ENCODE measurements at places on chromosomes 4 and X. TPM values are rescaled to one million over a fixed set of nuclear protein-coding genes. Genes with fewer than 3 reads are reported as not detected.

The ATOH1 gene
- total RNA-seq: 0.19 TPM

DNA sequence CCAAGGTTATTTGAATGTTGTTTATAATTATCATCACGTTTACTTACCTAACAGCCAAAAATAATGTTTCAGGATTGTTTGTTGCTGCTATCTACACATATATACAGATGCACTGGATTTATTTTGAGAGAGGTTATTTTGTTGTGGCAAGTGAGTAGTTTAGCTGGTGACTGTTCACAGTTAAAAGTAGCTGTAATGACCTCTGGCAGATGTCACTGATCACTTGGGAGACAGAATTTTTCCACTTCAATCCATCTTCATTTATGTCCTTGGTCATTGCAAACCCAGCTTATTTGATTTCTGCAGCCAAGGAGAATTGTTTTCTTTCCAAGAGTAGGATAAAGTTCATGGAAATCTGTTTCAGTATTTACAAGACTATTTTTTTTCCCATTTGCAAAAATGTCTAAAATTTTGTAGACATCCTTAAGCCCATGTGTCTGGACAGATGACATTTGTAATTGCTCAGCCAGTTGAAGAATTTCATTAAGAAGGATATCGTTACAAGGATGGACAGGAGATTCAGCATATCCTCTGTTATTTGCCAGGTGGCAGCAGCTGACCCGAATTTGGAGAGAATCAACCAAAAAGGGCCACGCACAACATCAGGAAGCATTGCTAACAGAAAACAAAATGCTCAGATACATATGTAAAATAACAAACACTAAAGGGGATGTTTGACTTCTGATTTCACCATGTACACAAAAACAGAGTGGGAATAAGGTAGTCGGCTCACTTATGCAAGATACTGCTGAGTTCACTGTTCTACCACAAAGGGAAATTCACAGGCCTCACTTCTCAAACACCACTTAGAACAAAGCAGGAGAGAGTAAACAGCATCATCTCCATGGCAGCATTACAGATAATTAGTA lies 64.5 kb downstream of the GPRIN3 start:
- DNase-seq: no peak

The SLIT2 gene
- total RNA-seq: 9.8 TPM

DNA sequence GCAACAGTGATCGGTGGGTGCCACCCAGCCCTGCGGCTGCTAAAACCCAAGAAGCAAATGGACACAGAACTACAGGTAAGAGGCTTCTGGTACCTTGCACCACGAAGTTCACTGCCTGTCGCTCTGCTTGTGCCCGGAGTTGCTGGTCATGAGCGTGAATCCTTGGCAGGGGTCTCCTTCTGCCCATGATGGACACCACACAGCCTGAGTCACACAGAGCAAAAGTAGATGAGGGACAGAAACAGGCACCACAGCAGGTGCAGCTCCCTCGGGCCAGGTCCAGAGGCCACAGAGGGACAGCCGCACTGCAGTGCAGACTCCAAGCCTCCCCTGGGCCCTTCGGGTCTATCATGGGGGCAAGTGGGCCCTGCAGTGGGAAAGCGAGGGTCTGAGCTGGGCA lies 22.4 kb downstream of the NAT8L start:
- DNase-seq: peak; percentile 52

The MAOB gene
- 31.2 TPM for total RNA-seq

GRCh38 chr4:131441004-131441688 lies 1707.9 kb upstream of the PCDH10 start:
- no peak for DNase-seq

- DNase-seq: no peak
Observed at GRCh38 chr4:56416349-56416748, 19.1 kb downstream of the PPAT start.

DNA sequence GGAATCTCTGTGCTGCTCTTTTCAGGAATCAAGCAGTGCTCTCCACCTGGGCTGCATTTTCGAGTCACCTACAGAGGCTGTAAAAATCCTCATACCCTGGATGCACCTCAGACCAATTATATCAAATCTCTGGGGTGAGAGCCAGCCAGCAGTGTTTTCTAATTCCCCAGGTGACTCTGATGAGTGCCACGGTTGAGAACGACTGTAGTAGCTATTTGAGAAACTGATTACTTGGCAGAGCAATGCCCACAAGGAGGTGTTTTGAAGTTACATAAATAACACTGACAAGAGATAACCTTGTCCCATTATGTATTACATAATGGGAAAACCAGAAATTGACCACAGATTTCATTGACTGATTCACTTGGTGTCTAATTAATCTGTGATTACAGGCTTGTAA lies 46.8 kb downstream of the CLCN4 start:
- no peak for DNase-seq

DNA sequence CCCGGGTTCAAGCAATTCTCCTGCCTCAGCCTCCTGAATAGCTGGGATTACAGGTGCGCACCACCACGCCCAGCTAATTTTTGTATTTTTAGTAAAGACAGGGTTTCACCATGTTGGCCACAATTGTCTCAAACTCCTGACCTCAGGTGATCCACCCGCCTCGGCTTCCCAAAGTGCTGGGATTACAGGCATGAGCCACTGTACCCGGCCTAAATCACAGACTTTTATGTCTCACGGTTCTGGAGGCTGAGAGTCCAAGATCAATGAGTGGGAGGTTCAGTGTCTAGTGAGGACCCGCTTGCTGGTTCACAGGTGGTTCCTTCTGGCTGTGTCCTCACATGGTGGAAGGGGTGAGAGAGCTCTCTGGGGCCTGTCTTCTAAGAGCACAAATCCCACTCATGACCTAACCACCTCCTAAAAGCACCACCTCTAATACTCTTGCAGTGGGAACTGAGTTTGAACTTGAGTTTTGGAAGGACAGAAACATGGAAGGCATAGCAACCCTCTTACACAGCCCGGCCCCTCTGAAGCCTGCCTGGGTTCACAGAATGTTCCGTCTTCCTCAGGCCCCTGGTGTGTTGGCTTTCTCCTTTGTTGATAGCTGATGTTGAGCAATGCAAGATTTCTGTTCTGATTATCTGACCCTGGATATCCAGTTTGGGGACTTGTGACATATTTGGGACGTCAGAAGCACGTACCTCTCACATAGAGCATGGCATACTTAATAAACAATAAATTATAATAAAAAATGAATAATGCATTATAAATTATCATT lies 1.9 kb upstream of the AKAP17A start:
- no peak for DNase-seq

DNA sequence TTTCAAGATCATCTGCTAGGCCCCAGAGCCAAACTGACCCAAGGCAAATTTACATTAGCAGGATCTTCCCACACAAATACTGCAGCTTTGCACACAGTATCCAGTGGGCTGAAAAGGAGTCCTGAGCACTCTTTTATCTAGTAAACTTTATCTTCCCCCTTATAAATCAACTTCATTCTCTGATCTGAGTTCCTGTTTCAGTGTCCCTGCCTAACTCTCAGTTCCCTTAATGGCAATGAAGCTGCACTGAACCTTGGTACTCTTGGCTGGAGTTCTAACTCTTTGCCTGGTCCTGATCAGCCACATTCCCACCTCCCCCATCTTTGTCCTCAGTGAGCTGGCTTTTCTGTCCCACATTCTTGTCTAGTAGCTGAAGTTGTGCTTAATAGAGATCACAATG lies 37.4 kb downstream of the EDA2R start:
- no peak for DNase-seq

GRCh38 chrX:47585273-47585672 lies 3.0 kb downstream of the TIMP1 start:
- DNase-seq: no peak

DNA sequence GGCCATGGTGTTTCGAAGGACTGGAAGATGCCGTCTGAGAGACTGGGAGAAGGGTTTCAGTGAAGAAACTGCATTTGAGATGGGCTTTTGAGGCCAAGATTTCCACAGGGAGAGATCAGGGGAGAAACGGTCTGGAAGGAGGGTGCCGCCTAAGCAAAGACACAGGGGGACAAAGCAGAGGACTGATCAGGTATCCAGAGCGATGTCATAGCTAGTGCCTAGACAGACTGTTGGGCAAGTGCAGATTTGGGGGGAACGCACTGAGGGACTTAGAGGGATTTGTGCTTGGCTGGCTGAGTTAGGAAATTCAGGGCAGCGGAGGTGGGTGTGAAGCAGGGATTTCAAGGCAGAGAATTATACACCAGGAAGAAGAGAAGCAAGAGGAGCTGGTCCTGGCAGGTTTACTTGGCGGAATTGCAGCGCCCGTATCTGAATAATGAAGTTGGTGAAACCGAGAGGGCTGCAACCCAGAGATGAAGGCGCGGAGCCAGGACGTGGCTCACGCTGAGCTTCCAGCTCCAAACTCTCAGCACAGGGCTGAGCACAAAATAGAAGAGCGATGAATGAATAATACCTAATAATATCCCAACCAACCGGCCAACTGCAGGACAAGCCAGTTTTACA lies 106.9 kb downstream of the MAML3 start:
- DNase-seq: peak; percentile 78

The RAB40A gene
- total RNA-seq: not detected

GRCh38 chr4:107999932-108000539 lies 10.3 kb downstream of the HADH start:
- DNase-seq: peak; percentile 24

The MTNR1A gene
- not detected for total RNA-seq

The VGLL1 gene
- not detected for total RNA-seq

- DNase-seq: no peak
Observed at GRCh38 chr4:37873386-37873785, 17.5 kb upstream of the TBC1D1 start.

The GLRA3 gene
- total RNA-seq: not detected

DNA sequence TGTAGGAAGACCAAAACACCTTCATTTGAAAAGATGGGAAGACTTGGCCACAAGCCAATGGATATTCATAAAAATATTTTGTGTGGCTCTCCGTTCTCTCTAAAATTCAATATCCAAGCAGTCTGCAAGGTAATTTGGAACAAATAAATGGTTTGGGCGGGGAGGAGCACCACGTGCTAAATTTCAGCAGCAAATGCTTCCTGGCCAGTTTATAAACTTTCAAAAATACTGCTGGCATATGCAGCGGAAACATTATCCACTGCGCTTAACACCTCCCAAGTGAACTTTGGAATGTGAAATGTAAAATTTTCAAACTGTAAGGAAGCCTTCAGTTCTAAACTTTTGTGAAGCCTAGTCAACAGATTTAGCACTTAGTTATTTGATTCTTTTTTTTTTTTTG lies 191.0 kb downstream of the NSUN7 start:
- DNase-seq: no peak

DNA sequence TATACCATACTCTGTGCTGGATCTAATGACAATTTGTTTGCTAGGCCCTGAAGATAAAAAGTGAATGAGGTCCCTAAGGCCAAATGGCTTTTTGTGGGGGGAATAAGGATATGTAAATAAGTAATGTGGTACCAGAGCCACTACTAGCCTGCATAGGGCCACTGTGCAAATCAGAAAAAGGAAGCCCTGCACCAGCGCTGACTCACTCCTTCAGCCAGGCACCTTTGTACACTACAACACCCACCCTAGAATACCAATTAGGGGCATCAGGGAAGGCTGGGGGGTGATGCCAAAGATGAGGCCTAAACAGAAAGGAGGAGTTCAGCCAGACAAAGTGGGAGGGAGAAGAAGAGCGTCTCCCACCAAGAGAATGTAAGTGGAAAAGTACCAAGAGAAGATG lies 122.2 kb downstream of the CAMK2D start:
- no peak for DNase-seq

The TREX2 gene
- 0.18 TPM for total RNA-seq

DNA sequence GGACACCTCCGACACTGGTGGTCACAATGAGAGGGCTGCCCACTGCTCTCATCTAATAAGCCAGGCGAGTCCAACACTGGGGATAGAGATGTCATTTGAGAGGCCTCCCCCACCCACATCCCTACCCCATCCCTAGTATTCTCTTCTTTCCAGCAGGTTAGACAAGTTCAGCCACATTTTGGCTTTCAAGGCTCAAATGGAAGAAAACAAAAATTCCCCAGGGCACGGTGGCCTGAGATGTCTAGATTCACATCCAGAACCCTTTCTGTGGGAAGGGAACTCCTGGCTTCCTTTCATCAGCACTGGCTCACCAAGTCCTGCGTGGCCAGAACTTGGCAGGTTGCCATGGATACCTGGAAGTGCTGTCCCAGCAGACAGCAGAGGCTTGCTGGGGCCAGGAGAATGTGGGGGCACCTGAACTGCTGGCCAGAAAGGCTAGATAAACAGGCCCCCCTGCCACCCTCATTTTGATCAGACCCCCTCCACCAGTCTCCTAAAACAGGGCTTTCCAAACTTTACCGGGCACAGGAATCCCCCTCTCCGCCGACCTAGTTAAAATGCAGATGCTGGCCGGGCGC lies 1.3 kb upstream of the NYX start:
- no peak for DNase-seq

GRCh38 chrX:49001521-49002090 lies 458 bp downstream of the GRIPAP1 start:
- DNase-seq: peak; percentile 14

DNA sequence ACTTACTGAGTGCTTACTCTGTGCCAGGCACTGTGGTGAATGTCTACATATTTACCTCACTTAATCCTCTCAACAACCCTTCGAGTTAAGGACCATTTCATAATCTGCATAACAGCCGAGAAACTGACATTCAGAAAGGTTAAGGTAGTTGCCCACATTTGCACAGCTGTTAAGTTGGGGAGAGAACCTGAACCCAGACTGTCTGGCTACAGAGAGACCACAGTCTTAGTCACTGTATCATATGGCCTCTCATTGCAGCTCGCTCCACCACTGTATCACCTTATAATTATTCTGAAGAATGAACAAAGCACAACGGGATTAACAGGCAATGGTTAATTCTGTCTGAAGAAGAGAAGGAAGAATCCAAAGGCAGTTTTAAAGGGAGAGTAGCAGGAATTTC lies 98.5 kb downstream of the ADGRA3 start:
- no peak for DNase-seq

DNA sequence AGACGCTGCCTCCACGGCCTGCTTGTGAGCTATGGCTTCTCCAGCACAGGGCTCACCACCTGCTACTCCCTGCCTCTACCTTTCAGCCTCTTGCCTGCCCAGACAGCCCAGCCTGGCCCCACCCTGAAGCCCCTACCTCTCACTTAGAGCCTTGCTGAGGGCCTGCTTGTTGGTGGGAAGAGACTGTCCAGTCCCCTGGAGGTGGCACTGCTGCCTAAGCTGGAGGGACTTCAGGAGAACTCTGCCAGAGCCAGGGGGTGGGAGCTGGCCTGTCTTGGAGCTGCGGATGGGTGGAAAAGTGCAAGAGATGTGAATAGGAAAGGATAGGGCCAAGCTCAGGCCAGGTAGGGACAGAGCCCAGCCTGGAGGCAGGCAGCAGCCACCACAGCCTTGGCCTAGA lies 2.7 kb upstream of the ZNF185 start:
- DNase-seq: no peak

GRCh38 chrX:100747703-100748102 lies 15.8 kb upstream of the SYTL4 start:
- DNase-seq: no peak

DNA sequence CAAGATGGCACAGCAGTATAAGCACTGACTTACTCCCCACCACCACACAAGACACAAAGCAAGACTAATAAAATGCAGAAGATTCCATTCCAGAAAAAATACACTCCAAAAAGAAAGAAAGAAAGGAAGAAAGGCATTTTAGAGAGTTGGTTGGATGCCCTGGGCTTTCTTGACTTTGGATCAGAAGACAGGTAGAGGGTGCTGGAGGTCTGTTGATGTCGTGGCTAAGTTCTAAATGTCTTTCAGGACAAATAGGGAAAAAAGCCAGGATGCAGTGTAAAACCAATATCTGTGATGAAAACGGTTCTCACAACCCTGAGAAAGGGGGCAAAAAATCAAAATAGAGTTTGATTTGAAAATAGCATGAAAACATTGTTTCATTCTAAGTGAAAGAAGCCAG lies 555.2 kb upstream of the PRKX start:
- DNase-seq: no peak

- peak; percentile 28 for DNase-seq
Observed at GRCh38 chrX:154486396-154487207, at the start of gene UBL4A. UBL4A (minus strand) TSS chrX:154486615; CDS start chrX:154486584, 31 bp downstream.

The RNF113A gene
- total RNA-seq: 8.9 TPM
